Stimulated activated CD4-positive, alpha-beta T cell treated with anti-CD3 and anti-CD28 coated beads, Interleukin-4, amount 100 ng/mL, for 1 hour (primary cell): ENCODE measurements at places on chromosomes 11 and 22.

DNA sequence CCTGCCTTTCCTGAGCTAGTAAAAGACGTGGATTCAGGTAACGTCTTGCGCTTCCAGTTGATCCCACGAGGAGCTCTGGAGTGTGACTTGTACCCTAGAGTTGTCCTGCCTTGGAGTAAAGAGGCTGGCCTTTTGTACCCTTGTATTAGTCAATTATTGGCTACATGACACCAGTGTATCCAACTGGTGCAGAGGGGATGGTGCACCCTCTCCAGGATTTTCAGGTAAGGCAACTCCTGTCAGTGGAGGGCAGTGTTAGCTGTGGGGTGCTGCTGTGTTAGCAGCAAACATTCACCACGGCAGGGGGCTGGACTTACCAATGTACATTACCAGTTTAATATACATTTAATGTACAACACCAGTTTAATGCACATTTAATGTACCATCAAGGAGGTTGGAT is 233.5 kb downstream of the MIAT start:
- no peak for DNase-seq

- peak; percentile 63 for DNase-seq
Measured at GRCh38 chr22:44975427-44976262, 34.2 kb downstream of the PHF21B start.

GRCh38 chr11:102006835-102007566 is 40.2 kb upstream of the CFAP300 start:
- DNase-seq = no peak

GRCh38 chr11:1546077-1546535 is 26.0 kb downstream of the DUSP8 start:
- no peak for DNase-seq
